IPS DF 6.9 (cell line): ENCODE measurements at places on chromosomes 1 and 21.

DNA sequence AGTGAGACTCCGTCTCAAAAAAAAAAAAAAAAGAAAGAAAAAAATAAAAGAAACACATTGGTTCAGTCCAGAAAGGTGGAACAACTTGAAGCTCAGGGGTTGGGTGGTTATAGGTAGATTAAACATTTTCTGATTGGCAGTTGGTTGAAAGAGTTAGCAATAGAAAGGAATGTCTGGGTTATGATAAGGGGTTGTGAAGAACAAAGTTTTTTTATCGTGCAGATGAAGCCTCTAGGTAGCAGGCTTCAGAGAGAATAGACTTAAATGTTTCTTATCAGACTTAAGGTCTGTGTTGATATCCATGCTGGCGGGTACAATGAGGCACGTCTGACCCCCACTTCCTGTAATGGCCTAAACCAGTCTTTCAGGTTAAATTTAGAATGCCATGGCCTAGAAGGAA lies 45.0 kb upstream of the PDE9A start:
- no peak for DNase-seq

DNA sequence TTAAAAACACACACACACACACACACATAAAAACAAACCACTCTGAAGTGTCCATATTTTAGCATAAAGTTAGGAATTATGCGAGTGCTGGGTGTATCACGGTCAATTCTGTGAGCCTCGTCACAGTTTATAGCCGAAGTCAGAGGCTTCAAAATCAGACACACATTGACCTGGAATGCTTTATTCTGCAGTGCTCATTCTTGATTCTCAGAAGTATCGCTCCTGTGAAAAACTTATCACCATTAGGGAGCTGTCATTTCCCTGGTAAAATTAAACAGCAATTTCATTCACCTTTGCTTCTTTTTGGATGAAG lies 8.7 kb upstream of the IRF2BP2 start:
- no peak for DNase-seq

GRCh38 chr1:27689423-27690173 lies 17.6 kb upstream of the IFI6 start:
- no peak for DNase-seq

DNA sequence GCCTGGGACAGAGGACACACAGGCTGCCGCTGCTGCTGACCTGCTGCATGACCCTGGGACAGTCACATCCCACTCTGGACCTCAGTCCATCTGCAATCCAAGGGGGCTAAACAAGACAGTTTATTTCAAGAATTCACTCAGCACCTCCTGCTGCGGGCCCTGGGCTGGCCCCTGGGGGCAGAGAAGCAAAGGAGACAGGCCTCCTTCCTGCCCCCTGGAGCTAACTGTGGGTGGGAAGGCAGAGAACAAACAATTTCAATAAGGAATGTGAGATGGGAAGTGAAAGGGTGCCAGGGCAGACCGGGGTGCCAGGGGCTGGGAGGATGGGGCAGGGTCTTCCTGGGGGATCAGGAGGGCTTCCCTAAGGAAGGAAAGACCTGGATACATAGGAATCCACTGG lies 60.0 kb downstream of the TAS1R2 start:
- no peak for DNase-seq

DNA sequence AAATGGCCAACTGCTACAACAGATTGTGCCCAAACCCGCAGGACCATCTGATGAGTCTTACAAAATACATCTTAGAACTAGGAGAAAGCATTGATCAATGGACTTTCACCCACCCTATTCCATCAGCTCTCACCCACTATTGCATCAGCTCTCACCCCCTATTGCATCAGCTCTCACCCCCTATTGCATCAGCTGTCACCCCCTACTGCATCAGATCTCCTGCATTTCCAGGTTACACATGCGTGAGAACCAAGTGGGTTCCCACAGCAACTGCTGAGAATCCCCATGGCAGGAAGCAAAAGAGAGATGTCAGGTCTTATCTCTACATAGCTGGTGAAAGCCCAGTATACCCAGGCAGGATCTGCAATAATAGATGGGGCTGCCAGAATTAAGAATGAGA lies 533.5 kb downstream of the LTN1 start:
- DNase-seq, result no peak

DNA sequence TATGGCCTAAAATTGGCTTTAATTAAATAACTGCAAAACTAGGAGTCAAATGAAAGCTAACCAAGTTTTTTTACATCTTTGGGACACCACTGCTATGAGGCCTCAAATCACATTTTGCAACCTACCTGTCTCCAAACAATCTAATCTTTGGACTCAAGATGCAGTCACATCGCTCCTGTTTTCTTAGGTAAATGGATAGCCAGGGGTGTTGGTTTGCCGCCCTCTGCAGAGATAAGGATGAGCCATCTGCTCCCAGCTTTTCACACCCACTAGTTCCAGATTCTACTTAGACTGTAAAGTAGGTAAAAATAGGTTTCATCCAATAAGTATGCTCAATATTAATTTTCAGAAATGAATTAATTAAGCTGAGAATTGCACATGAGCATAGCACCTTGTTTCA lies 456.5 kb downstream of the KIF26B start:
- no peak for DNase-seq

GRCh38 chr1:41323243-41323642 lies 38.0 kb upstream of the FOXO6 start:
- no peak for DNase-seq

GRCh38 chr1:205339717-205340116 lies 17.0 kb downstream of the KLHDC8A start:
- DNase-seq, result no peak

DNA sequence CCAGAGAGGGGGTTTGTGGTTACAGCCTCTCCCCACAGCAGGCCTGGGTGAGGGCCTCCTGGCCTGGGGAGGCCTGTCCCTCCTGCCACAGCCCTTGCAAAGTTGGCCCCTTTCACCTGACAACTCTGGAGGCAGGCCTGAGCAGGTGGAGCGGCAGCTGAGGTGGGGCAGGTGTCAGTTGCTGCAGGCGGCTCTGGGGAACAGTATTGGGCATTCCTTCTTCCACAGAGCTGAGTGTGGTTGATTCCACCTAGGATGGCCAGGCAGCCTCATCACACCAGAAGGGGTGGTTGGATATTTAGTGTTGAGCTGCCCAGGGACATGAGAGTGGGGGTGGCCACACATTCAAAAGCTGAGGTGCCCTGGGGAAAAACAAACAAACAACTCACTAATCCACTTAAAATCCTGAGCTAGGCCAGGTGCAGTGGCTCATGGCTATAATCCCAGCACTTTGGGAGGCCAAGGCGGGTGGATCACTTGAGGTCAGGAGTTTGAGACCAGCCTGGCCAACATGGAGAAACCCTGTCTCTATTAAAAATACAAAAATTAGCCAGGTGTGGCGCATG lies 31.1 kb downstream of the PIGP start:
- no peak for DNase-seq

GRCh38 chr1:40646315-40646714 lies 19.2 kb downstream of the RIMS3 start:
- no peak for DNase-seq

GRCh38 chr1:71339238-71339637 lies 258.4 kb upstream of the ZRANB2 start:
- no peak for DNase-seq

- DNase-seq, result no peak
Observed at GRCh38 chr1:22331618-22332423, 119.8 kb upstream of the ZBTB40 start.

GRCh38 chr1:66274634-66275033 lies 259.3 kb upstream of the SGIP1 start:
- DNase-seq, result no peak

DNA sequence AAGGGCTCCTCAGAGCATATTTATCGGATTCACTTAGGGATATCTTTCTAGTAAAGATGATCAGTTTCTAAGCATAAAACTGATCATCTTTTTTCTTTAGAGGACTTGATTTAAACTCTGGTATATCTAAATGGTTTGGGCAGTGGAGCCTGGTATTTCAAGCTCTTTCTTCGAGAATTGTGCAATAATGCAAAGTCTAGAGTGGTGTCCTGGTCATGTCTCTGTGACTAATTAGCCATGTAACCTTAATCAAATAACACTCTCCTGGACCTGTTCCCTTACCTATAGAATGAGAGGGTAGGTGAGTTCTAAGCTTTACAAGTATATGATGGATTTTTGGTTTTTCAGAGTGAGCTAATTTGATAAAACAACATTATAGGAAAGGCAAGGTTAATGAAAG lies 225.2 kb downstream of the RPS6KC1 start:
- DNase-seq, result no peak

- DNase-seq, result no peak
Observed at GRCh38 chr1:157652859-157653493, 47.6 kb downstream of the FCRL3 start.

GRCh38 chr1:109929588-109930251 lies 19.1 kb downstream of the CSF1 start:
- DNase-seq, result no peak

DNA sequence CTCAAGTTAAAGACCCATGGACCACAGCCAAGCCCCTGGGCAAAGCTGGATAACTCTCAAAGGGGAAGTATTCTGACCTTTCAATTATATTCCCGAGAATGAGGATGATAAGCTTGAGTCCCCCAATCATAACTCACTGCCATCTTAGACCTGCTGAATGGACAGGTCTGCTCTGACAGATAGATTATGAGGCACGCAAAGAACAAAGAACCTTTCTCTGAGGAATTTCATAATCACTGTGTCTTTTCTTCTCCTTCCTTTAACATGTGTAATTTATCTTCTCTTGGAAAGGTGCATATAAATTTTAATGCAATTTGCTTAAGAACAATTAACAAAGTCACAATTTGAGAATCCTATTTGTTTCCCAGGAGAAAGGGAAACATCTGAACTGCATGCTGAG lies 22.0 kb downstream of the PIGM start:
- no peak for DNase-seq

GRCh38 chr21:33909756-33910155 lies 5.8 kb downstream of the ATP5PO start:
- no peak for DNase-seq

DNA sequence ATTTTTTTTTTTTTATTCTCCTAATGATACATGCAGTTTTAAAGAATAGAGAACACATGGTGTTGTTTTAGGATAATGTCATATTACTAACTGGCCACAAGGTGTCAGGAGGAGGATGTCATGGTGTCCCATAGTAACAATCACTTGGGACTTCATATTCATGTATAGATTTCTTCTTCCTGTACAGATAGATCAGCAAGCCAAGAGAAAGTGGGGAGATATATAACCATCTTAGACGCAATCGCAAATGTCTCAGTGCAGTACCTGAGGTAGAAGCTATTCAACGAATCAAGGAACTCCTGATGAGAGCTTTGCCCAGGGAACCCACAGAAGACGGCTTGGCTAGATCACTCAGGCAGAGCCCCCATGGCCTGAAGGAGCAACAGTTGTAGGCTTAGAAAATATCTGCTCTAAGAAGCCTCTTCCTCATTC lies 12.3 kb downstream of the OR2T11 start:
- no peak for DNase-seq

- no peak for DNase-seq
Observed at GRCh38 chr1:52917581-52917980, 4.0 kb downstream of the ECHDC2 start.

DNA sequence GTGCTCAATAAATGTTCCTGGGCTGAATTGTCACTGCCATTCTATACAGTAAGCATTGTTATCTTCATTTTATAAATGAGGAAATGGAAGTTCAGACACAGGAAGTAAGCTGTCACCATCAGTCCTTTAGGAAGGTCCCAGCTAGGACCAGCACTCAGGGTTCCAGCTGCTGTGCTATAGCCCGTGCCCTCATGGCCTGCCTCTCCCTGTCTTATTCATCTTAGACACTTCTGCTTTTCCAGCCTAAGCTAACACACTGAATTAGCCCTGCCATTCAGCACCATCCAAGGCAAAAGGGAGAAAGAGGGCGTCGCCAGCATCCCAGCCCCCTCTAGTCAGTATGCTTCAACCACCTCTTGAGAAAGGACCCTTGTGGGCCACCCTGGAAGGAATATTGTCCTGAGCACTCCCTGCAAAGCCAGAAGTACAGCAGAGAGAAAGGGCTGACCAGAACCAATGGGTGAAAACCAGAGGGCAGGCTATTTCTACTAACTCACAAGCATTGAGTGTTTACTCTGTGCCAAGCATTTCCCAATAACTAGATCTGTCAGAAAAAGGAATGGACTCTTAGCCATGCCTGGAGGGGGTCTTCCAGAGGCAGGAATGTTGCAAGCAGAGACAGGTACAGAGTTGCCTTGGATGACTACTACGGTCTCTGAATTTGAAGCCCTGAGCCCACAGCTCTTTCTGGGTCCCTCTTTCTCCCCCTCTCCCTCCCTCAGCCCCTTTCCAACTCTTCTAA lies 77.9 kb upstream of the NFIA start:
- DNase-seq, result no peak

DNA sequence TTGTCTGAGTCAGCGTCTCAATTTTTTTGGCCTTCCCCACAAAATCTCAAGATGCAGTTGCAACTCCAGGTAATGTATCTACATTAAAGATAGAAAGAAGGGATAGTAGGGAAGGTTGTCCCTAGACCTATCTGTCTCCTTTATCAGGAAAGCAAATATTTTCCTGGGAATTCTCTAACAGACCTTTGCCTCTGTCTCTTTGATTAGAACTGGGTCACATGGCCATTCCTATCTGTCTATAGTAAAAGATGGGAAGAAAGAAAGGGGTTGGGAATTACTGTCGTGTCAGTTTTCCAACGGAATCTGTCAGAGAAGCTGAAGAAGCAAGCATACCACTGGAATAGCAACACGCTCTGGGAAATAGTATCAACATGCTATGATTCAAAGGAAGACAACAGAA lies 48.7 kb downstream of the ZNF326 start:
- no peak for DNase-seq

DNA sequence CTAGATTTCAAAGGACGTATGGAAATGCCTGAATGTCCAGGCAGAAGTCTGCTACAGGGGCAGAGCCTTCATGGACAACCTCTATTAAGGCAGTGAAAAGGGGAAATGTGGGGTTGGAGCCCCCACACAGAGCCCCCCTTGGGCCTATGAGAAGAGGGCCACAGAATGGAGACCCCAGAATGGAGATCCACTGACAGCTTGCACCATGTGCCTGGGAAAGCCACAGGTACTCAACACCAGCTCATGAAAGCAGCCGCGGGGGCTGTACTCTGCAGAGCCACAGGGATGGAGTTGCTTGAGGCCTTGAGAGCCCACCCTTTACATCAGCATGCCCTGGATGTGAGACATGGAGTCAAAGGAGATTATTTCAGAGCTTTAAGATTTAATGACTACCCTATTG lies 108.7 kb downstream of the DMRTB1 start:
- DNase-seq, result no peak

DNA sequence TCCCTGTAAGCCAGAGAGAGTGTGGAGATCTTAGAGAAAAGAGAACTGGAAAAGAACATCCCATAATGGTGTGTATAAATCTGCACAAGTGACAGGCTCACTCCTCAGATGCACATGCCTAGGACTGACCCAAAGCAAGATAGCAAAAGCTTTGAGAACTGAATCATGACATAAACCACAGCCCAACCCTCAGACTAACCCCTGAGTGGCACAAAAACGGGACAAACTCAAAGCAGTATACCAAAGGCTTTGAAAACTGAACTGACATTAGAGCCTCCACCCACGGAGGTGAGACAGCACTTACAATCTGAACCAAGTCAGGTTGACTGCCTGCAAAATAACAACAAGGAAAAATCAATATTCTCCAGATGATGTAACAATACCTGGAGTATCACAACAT lies 70.8 kb downstream of the TIAM1 start:
- DNase-seq, result no peak
